Cerebellar nuclear complex (tissue), 1 donor: ENCODE measurements at places on chromosomes 7 and 10.

- no peak for DNase-seq
Measured at GRCh38 chr7:12584930-12585329, 14.4 kb downstream of the SCIN start.

DNA sequence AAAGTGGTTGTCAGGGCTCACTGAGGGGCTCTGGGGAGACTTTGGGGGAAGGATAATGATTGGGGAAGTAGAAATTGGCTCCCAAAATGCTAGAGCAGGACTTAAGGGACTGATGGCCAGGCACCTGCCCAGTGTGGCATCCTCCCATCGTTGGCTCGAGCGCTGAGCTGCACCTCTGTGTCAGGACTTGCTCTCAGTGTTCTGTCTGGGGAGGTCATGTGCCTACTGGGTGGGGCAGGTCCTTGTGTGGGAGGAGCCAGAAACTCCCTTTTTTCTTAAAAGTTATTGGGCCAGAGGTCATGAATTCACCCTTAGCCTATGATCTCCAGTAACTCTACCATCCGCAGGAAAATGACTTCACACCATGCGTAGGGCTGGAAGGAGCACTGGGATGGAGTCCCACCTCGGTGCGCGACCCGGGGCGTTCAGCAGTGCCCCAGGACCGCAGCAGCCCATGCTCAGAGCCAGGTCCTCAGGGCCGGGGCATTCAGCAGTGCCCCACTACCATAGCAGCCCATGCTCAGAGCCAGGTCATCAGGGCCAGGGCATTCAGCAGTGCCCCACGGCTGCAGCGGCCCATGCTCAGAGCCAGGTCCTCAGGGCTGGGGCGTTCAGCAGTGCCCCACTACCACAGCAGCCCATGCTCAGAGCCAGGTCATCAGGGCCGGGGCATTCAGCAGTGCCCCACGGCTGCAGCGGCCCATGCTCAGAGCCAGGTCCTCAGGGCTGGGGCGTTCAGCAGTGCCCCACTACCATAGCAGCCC is 221.9 kb downstream of the EBF3 start:
- no peak for DNase-seq

GRCh38 chr10:123558651-123559050 is 107.5 kb upstream of the GPR26 start:
- no peak for DNase-seq

DNA sequence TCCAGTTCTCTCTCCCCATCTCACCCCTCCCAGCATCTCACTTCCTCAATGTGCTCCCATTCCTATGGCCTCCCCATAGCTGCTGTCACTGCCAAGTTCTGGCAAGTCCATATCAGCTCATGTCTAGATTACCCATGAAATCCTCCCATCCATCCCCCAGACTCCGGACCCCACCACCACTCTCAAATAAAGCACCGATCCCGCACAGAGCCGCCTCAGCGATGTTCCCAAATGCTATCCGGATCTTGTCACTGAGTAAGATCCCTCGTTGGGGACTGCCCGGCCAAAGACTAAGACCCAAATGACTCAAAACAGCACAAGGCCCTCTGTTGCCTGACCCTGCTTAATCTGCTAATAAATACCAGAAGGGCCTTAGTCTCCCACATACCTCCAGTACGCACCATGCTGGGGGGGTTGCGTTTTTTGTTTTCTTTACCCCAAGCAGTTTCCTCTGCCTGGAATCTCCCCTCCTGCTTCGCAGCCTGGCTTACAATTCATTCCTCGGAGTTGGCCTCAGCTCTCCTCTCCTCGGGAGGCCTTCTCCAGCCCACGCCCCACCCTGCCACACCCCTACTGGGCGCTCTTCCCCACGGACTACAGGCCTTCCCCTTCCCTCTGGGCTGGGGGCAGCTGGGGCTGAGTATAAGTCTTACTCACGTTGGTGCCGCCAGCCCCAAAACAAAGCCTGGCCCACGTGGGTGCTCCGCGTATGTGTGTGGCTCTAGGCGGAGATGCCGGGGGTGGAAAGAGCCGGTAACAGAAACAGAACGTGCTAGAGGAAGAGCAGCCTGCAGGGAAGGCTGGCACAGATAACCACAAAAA is 1.8 kb upstream of the DUSP5 start:
- no peak for DNase-seq

- no peak for DNase-seq
Measured at GRCh38 chr10:29973921-29974320, 85.5 kb downstream of the JCAD start.

DNA sequence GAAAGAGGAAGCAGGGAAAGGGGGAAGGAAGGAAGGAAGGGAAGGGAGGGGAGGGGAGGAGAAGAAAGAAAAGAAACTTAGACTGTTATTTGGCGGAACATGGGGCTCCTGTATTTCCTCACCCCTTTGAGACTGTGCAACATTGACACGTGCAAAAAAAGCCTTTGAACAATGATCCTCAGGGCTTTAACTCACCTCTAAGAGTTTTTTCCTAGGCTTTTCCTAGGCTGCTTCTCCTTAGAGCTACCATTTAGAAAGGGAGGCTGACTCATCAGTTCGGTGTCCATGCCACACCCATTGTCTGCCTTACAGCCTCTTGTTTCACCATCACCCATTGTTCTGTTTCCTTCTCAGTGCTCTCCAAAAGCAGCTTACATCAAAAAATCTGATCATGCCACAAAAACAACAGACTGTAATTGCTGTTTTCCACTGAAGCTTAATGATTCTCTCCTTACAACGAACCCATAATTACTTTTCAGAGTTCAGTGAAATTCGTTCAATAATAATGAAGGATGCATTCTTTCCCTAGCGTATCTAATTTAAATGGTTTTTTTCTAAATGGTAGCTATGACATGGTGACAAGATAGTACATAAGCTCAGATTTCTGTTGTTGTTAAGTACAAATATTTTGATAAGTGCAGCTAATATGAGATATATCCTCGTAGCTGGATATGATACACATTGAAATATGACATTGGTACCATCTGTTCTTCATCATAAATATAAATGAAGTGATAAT is 90.8 kb downstream of the PRLHR start:
- DNase-seq, result no peak

DNA sequence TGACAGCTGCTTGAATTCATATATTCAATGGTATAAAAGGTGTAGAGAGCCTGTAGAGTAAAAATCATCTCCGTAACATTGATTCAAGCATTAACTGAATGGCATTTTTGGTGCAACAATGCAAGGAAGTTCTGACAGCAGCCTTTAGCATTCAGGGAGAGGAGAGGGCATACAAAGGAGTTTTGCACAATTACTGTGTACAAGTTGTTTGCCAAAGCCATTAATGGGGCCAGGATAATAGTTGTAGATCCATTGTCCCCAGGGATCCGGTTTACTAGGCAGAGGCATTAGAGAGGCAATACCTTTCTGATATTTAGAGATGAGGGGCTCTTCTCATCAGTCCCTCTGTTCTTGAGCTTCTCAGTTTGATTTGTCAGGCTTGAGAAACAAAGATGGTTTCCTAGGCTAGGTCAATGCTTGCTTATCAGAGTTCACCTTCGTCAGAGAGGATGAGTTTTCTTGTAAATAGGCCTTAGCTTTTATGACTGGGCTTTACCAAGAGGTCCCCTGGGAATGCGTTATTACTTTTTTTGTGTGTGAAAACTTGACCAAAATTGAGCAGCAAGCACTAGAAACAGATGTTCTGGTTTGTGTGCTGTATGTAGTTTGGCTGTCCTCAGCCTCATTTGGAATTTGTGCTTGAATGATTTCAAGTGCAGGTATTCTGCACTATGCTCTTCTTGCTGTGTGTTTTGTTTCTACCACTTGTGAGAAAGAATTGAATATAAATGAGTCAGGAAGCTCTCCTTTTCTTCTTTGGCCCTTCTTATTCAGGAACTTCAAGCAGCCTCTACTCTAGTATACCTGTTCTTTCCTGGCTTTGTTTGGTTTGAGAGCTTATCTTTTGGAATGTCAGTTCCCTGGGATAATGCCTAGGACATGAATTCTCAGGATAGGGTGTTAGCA is 32.0 kb downstream of the SND1 start:
- DNase-seq, result no peak

DNA sequence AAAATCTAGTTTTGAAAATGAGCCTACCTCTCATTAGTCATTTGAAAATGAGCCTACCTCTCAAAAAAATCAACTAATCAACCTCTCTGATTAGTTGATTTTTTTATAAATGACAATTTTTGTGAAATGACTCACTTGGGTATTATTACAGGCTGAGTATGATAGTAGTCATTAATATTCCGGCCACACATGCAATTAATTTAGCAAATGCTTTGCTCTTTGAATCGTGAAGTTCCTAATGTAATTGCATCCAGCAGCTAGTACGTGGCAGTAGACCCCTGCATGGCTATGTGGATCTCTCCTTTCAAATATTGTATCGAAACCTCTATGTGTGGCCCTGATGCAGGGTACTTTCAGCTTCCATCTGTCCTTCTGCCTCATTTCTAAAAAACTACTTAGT is 245.9 kb upstream of the PHYHIPL start:
- no peak for DNase-seq

GRCh38 chr10:97539523-97540200 is 32.9 kb upstream of the ANKRD2 start:
- DNase-seq, result no peak

DNA sequence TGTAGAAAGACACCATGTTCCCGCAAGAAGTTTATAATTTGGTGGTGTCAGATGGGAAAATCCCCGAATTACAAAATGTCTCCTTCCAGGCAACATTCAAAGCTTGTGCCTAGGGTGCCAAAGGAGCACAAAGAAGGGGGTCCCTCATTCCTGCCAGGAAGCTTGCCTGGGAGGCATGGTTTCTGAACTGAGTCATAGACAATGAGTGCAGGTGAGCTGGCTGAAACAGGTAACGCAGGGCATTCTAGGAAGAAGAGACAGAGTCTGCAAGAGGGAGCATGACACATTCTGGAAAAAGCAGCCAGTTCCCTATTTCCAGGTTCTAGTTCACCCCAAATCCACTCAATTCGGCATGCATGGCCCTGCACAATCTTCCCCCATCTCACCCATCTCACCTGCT is 11.9 kb upstream of the CALU start:
- no peak for DNase-seq

GRCh38 chr7:49850921-49851613 is 77.6 kb downstream of the VWC2 start:
- no peak for DNase-seq

GRCh38 chr10:130634816-130635215 is 498.6 kb downstream of the GLRX3 start:
- DNase-seq, result no peak

- DNase-seq, result no peak
Measured at GRCh38 chr7:69147631-69148030, 450.6 kb upstream of the AUTS2 start.

- DNase-seq, result no peak
Measured at GRCh38 chr7:111741811-111742240, 179.5 kb upstream of the IMMP2L start.

GRCh38 chr10:126199221-126199998 is 188.9 kb downstream of the ADAM12 start:
- DNase-seq, result no peak

GRCh38 chr10:45439365-45439764 is 65.3 kb downstream of the ALOX5 start:
- no peak for DNase-seq

DNA sequence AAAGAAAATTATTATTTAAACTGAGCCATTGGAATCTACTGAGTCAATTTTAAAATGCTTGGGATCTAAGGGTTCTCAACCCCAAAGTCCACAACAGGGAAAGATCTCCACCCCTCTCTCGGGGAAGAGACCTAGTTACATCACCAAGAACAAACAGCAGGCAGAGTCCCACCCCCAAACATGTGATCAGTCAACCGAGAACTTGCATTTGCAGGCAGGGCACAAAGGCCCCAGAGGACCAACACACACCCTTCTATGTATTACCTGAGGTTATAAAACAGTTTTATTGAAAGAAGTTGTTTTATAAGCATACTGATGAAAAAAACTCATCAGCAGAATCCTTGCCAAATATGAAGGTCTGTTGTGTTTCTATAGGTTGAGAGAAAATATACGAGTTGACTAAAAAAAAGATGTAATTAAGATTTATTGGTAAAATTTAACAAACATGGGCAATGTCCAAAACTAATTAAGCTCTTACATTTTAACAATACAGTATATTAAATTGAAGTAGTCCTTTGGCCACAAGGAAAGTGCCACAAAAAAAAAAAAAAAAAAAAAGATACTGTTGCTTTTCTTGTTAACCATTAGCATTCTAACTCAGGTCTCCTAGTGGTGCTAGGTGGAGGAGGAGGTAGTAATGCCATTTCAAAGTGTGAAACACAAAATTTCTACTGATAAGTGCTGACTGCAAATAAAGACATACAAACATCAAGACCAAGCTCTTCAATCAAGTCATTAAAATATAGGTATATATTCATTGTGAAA is 975 bp upstream of the USP54 start:
- no peak for DNase-seq

DNA sequence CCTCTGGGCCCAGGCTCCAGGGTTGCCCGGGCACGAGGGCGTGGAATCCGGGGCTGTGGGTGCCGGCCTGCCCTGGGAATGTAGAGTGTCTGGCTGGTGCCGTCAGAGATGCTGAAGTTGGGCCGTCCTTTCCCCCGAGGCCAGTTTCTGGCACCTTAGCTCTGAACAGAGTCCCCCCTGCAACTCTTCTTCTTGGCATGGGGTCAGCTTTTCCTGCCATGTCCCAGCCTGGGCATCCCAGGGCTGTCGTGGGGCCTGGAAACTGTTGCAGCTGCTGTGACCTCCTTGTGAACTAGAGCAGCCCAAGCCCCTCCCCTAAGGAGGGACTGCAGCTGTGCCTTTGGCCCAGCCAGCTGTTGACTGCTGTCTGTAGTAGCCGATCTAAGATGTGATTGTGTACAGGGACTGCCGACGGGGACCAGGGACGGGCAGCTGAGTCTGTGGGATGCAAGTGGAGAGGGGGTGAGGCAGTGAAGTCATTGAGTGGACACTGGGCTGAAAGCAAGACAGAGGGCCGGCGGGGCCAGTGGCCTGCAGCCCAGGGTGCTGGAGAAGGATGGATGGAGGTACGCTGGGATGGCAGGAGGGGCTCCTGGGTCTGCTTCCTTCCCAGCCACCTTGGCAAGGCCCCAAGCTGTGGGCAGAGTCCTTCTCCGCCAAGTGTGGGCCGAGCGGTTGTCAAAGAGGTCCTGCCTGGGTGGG is 35.8 kb downstream of the GBX1 start:
- no peak for DNase-seq

GRCh38 chr7:70338015-70338414 is 739.7 kb downstream of the AUTS2 start:
- DNase-seq, result no peak

GRCh38 chr7:87058744-87059524 is 520 bp downstream of the ELAPOR2 start:
- no peak for DNase-seq

DNA sequence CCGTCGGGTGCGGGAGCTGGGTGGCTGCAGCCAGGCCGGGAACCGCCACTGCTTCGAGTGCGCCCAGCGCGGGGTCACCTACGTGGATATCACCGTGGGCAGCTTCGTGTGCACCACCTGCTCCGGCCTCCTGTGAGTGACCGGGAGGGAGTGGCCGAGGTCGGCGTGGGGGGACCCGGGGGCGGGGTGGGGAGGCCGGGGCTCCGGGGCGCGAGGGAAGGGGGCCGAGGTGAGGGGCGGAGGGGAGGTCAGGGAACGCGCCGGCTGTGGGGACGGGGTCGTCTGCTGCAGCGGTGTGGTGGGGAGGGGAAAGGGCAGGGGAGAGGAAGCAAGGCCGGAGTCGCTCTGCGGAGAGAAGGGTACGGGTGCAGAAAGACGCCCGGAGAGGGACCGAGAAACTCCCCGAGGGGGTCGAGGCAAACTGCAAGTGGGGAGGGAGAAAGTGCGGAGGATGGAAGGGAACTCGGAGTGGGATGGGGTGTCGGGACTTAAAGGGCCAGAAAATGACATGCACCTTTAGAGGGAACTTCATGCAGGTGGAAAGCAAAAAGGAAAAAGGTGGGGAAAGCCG is 518 bp downstream of the AGFG2 start:
- no peak for DNase-seq
